Bronchial epithelial cell (primary cell): ENCODE measurements at places on chromosomes 5 and 9.

DNA sequence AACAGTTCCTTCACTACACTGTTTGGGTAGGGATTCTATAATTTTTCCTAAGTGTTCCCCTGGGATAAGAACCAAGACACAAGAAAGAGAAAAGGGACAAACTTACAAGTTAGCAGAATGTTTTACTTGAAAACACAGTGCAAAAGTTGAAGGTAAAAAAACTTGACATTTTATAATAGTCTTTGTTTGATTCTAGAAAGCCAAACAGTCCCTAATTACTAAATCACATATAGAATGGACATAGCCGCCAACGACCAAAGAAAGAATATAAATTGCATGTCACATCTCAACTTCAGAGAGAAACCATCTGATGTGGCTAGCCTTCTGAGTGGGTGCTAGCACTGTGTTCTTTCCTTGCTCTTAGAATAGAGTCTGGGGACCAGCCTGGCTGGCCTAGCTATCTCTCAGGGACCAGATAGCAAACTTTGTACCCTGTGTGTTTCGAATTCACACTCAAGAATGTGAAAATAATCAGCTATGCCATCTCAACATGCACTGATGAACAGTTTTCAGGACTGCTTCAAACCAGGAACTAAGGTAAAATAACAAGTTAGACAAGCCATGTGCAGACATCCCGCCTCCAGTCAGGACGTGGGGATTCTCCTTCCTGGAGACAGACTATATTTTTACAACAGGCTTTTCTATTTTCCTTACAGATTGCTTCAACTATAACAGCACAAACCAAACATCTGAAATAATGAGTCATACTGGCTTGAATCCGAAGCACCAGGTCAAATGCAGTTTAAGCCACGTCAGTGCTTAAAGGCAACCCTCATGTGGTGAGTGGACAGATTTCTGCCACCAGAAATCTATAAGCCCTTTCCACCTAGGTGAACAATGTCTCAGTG is 53.7 kb downstream of the LHFPL2 start:
- peak; percentile 97 for DNase-seq

DNA sequence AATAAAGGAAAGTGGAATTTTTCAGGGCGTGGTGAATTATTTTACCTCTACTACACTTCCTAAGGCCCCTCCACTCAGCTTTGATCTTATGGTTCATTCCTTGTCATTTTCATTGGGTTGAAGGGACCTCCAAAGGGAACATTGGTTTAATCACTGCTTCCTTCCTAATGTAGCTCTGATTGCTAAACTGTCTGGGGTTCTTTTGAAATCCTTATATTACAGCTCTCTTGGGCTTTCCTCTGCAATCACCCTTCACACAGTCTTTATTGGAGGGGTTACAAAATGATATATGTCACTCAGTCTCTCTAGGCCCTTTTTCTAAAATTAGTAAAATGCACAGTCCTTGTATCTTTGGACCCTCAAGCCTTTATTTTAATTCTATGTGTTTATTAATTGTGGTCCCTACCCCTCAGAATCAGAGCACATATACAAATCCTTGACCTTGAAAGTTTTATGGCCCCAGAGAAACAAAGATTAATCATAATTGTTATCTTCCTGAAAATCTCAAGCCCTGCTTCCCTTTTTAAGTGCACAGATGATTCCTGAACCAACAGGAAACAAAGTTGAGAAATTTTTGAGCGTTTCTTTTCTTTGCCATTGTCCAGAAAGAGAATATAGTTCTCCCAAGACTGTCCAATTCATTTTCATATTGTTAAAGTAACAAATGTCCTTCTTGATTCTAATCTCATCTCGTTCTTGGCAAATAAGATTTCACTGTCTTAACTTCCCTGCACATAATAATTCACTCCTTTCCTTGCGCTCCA is 330.0 kb downstream of the ARRDC3 start:
- no peak for DNase-seq

DNA sequence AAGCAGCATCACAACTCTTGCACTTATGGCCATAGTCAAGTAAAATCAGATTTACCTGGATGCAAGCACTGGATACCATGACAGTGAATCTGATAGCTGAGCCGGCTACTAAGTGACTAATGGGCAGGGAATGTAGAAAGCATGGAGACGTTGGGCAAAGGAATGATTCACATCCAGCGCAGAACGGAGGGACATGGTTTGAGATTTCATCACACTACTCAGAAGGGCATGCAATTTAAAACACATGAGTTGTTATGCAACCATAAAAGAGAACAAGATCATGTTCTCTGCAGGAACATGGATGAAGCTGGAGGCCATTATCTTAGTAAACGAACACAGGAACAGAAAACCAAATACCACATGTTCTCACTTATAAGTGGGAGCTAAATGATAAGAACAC is 169.1 kb upstream of the PIK3R1 start:
- peak; percentile 98 for DNase-seq

GRCh38 chr5:126938466-126938865 is 91.9 kb downstream of the MARCHF3 start:
- peak; percentile 86 for DNase-seq

DNA sequence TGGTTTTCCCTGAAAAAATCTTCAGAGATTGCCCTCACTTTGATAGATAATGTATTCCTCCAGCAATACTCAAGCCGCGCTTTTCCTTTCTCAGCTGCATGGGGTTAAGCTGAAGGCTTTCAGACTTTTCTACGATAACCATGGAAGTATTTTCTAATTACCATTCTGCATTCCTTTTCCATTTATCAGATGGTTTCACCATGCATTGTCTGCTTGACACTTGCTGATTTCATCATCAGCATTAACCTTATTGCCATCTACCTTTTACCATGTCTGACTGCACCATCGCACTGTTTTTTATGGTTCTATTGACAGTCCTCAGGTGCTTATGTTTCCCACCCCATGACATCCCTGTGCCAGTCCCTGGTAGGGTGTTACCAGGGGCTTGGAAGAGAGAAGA is 91.6 kb downstream of the DMAC1 start:
- DNase-seq = peak; percentile 40

DNA sequence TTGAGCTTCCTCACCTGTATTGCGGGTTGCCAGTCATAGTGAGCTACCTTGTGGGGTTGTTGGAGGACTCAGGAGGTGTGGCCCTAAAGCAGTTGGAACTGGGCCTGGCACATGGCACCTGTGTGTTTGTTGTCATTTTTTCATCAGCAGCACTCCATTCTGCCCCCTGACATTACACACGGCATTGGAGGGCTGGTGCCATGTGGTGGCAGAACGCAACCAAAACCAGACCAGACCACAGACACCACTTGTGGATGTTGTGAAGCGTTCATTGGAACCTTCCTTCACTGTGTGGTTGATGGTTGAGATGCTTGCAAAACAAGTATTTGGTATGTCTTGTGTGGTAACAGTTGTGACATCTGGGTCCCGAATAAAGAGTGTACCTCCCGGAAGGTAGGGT is 113.2 kb upstream of the ERCC6L2 start:
- no peak for DNase-seq

DNA sequence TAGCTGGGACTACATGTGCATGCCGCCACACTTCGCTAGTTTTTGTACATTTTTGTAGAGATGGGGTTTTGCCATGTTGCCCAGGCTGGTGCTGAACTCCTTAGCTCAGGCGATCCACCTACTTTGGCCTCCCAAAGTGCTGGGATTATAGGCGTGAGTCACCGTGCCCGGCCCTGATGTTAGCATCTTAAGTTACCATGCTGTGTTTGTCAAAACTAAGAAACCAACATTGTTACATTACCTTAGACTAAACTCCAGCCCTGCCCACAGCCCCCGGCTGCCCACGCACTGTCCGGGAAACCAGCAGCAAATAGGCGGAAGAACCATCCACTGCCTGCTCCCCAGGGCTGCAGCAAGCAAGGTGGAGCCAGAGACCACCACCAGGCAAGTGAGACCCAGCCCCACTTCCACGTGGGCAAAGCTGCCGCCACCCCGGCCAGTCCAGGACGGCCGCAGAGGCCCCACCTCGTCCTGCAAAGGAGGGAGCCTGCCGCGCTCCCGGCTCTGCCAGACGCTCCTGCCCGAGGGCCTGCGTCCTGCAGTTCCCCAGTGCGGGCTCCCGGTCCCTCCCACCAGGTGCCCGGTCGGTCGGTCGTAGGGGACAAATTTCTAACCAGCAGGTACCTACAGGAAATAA is 35.7 kb upstream of the TXN start:
- DNase-seq = peak; percentile 68

GRCh38 chr9:84819491-84819991 is 150.0 kb downstream of the NTRK2 start:
- no peak for DNase-seq

DNA sequence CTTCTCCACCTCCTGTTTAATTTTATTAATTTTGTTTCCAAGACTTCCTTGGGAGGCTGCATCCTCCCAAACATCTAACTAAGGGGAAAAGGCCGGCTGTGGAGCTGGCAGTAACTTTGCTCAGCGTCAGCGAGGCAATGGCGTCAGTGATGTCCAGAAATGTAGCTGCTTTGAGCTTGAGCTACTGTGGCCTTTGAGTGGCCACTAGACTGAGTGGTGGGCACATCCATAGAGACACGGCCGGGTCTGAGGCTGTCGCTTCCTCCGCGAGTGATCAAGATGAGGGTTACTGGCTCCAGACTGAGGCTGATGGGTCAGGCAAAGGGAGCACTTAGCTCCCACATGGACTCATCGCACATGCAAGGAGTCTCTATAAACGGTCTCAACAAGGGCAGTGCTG is 277.0 kb downstream of the HSPA4 start:
- no peak for DNase-seq

GRCh38 chr9:101477214-101477613 is 41.6 kb upstream of the ALDOB start:
- DNase-seq = peak; percentile 18

DNA sequence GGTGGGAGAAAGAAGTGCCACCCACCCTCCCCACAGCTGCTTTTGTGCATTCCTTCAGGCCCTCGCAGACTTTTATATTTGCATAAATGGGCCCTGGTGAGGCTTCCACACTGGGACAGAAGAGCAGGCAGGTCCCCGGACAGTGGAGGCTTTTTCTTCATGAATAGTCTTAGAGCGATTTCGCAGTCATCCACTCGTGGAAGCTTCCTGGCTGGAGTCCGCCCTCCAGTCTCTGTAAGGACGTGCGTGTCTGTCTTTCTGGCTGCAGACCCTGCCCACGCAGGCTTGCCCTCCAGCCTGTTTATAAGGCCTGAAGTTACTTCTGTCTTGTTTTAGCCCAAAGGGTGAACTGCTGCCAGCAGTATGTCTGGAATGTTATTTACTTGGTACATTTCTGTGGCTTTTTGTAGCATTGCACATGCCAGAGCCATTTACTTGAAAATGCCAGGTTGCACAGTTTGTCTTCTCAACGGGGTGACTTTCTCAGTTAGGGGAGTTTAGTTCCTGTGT is 195.7 kb downstream of the AOPEP start:
- peak; percentile 86 for DNase-seq

- DNase-seq = no peak
Observed at GRCh38 chr5:124342986-124343385, 403.5 kb downstream of the ZNF608 start.

- peak; percentile 90 for DNase-seq
Observed at GRCh38 chr5:98108497-98108896, 665.0 kb upstream of the RGMB start.

GRCh38 chr5:32115985-32116384 is 58.1 kb downstream of the GOLPH3 start:
- DNase-seq = no peak

- DNase-seq = peak; percentile 99
Observed at GRCh38 chr5:172133359-172134029, 54.5 kb downstream of the STK10 start.

DNA sequence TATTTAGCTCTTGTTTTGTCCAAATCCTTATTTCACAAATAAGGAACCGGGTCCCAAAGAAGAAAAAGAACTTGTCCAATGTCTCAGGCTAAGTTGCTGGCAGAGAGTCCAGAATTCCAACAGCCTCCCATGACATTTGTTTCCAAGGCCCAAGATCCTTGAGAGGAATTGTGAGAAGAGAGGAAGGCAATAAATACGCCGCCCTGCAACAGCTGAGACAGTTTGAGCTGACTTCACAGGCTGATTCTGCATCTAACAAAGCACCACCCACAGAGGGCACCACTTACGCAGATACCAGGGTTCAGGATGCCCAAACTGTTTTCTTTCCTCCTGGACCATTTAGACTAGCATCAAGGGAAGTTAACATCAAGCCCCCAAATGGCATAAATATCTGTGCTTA is 211.3 kb downstream of the FAM114A2 start:
- no peak for DNase-seq

DNA sequence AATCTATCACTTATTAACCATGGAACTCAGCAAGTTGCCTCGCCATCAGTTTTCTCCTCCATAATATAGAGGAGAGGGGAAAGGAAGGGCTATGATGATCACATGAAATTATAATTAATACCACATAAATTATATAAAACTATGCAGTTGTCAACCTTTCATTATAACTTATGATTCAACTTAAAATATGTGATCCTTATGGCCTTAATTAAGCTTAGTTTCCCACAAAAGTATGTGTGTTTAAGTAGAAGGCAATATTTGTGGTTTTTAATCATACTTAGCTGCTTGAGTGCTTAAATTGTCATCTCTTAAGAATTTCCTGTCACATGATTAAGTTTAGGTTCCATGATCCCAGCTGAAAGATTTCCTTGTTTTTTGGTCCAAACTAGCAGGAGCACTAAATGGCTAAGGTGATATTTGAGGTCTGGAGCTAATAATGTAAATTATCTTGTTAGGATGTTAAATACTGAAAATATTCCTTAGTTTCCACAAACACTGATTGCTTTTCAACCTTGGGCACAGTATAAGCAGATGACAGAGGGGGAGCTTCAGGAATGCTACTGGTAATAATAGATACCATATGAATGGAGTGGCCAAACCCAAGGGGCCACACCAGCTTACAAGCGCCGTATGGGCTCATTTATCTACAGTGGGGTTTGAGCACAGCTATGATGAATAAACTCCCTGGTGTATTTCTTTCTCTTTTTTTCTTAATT is 26.4 kb upstream of the F2R start:
- DNase-seq = peak; percentile 93

DNA sequence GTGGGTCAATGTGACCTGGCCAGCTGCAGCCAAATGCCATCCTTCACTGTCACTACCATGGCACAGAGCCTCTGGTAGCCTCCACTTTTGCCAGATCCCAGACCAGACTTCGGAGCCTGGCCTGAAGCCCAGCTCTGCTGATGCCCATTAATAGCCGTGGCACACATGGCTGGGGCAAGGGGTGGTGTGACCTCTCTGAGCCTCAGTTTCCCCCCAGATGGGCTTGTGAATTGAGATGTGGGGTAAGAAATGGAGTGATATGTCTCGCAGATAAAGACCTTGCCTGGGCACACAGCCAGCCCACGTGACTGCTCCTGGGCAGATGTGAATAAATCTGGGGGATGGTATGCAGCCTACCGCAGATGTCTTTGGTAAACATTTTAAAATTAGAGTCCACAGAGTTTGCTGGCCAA is 13.9 kb downstream of the SUSD3 start:
- no peak for DNase-seq

DNA sequence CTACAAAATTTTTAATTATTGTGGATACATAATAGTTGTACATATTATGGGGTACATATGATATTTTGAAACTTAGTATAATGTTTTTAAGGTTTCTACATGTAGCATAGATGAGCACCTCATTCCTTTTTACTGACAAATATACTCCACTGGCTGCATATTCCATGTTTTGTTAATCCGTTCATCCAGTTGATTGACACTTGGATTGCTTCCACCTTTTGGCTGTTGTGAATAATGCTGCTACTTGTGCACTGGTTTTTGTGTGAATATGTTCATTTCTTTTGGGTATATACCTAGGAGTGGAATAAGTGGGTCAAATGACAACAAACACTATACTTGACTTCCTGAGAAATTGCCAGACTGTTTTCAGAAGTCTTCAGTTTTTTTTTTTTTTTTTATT is 2.8 kb upstream of the ENTREP1 start:
- DNase-seq = peak; percentile 12

- peak; percentile 55 for DNase-seq
Observed at GRCh38 chr9:70020217-70020616, 23.4 kb upstream of the MAMDC2 start.

GRCh38 chr5:58683567-58683966 is 100.7 kb downstream of the RAB3C start:
- peak; percentile 20 for DNase-seq
